Stimulated activated naive CD8-positive, alpha-beta T cell treated with anti-CD3 and anti-CD28 coated beads, Interleukin-15, Interleukin-2, amounts not matched to agents 100 U/mL and 50 U/mL, for 24 hours (primary cell): ENCODE measurements at places on chromosomes 7 and 10.

DNA sequence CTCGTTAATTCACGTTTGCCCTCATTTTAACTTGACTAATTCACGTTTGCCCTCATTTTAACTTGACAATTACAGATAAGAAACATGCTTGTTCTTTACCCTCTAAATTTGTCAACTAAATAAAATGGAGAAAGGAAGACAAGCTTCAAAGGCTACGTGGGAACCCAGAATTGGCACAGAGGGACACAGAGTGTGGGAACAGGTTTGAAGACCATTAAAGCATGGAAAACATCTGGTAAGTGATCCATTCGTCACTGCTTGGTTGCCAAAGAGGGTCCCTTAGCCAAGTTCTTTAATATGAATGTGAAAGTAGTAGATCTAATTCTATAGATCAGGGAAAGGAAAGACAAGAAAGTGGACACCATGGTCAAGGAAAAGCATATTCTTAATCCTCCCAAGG, 57.2 kb downstream of the ITIH5 start:
- no peak for DNase-seq

DNA sequence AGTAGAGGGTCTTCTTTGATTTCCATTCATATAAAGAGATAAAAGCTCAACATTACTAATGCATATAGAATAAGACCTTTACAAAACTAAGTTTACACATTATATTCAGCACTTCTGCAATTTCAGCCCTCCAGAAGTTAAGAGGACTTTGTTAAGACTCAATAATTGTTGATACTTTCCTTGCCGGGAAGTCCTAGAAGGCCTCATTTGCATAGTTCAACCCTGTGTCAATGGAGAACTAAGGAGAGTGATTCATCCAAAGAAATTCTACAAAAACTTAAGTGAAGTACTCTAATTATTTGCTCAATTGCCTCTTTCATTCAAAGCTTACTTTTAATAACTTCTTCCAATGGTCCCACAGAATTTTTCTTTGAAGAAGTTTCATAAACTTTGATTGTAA, 1060.3 kb upstream of the CELF2 start:
- no peak for DNase-seq

- DNase-seq = no peak
Observed at GRCh38 chr10:128102480-128103228, 23.6 kb downstream of the MKI67 start.

GRCh38 chr10:72318418-72319262, 36.1 kb downstream of the DNAJB12 start:
- DNase-seq = no peak
